ENCODE measurements at places on chromosomes 4 and X.
A peak's percentile ranks its signal among the peaks of the same experiment; 100 is the strongest.

GRCh38 chrX:120087289-120088017 lies 10.0 kb upstream of the RHOXF2B start:
- DNase-seq: no peak

GRCh38 chr4:52823702-52824092 lies 38.4 kb upstream of the RASL11B start:
- DNase-seq: no peak

DNA sequence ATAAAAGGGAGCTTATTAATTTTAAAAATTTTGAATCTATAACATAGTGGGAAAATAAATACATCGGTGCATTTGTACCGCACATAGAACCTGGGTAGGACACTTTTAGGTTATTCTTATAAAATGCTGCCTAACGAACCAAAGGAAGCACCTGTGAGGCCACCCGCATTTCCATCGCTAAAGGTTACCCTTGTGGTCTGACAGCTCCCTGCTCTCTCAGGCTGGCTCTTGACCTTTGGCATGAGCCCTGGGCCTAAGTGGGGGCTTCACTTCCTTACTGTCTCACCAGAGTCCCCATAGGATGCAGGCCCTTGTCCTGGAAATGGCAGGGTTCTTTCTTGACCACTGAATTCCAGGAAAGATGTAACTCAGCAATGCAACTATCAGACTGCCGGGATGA lies 46.0 kb downstream of the HADH start:
- no peak for DNase-seq

DNA sequence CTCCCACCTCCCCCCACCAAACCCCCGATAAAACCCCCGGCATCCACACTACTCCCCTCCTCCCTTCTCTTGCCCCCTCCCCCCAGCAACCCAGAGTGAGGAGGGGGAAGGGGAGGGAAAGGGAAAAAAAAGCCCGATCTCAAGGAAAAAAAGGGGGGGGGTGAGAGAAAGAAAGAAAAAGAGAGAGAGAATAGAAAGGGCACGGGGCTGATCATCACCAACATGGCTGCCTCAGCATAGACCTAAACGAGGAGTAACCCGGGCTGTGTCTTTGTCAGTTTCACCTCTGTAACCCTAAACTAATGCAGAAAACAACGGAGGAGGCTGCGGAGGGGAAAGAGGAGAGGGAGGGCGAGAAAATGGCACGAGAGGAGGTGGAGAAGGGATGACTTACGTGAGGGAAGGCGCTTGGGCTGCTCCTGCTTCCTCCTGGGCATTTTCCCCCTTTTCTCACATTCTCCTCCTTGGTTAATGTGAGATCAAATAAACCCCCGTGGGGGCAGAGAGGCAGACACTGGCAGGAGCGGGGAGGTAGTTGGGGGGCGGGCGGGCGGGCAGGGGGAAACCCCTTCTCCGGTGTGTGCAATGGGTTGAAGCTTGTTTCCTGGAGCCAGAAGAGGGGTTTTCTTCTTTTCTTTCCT lies 532 bp downstream of the ZNF827 start:
- no peak for DNase-seq

- DNase-seq: peak; percentile 21
Measured at GRCh38 chrX:14409341-14409740, 120.0 kb upstream of the GLRA2 start.

DNA sequence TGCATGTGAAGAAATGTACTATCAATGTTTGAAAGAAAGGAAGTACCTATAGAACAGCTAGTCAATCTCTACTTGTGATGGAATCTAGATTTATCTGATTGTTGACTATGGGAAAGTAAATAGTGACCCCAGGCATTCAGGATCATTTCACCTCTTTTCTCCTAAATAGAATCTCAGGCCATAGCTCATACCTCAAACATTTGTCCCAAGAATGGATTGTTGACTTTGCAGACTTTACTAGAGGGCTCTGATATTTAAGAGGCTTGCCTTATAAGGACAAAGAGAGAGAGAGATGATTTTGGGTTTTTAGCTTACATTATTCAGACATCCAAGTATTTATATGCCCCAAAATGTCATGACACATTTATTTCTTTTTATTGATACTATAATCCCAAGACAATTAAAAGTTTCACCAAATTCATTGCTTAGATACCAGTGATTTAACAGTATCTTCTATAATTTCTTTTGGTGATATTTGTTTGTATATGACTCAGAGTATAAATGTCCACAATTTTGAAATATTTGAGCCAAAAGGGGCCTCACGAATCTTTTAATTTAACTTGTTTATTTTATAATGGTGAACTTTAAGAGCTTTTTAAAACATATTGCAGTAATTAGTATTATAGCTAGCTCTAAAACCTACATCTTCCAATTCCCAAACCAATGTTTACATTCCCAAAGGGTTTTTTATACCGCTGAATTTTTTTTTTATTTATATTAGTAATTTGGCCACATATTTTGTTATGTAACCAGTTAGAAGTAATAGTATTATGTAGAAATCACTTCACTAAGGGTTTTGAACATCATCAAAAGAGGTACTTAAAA lies 614.1 kb downstream of the PCDH7 start:
- DNase-seq: peak; percentile 35

GRCh38 chr4:49002931-49003330 lies 16.9 kb downstream of the CWH43 start:
- no peak for DNase-seq

DNA sequence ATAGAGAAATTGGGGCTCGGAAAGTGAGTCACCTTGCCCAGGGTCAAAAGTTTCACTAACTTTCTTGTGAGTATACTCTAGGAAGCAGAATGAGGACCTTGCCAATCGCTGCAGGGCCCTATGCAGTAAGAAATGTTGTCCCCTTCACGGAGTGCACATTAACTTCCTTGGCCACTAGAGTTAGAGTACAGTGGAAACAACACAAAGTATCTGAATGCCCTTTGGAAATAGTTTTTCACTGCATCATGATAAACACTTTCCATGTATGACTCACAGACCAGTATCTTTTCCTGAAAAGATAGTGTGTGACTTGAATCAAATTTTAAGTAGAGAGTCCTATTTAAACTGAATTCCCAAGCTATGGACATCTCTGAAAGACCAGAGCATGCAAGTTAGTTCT lies 45.5 kb upstream of the STK26 start:
- DNase-seq: peak; percentile 17

DNA sequence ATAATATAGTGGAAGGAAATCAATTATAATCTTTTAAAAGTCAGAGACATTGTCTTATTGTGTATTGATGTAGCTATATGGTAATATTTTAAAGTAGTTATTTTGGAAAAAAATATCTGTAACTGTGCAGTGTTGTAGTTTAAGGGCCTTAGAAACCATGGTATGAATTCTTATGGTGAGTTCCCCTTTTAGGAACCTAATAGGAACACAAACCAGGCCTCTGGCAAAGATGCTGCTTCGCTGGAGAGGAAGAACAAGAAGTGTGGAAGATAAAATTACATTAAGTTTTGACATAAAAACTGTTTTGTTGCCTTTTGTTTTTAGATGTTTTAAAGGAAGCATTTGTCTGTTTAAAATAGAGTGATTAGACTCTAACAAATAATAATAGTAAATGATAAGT lies 10.9 kb upstream of the TMPRSS11D start:
- no peak for DNase-seq

DNA sequence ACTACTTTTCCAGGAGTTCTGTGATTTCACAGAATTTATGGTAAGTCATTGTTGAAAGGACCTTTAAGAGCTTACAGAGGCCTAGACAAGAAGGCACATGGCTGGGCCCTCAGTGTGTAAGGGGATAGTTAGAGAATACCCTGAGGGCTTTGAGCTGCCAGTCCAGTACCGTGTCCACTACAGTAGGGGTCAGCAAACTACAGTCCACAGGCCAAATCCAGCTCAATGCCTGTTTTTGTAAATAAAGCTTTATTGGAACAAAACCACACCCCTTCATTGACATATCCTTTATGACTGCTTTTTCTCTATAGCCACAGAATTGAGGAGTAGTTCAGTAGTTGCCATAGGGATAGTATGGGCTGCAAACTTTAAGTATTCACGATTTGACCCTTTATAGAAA lies 176.2 kb downstream of the MID1 start:
- DNase-seq: peak; percentile 17

DNA sequence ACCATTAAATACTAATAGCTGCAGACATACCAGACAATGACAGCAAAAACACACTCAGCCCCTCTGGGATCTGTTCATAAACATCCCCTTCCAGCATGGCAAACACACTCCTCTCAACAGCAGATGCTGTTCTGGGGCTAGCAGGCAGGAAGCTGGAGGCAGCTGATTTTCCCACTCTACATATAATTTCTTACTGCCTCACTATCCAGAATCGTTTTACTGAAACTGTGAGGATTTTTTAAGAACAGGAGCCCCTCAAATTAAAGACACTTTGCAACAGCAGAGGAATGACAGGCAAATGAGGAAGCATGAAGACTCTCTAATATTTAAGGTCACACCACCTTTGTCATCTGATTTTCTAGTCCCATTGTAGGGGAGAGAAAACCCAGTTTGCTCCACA lies 2.2 kb downstream of the MAPK10 start:
- no peak for DNase-seq

- no peak for DNase-seq
Measured at GRCh38 chrX:104697294-104697693, 131.3 kb downstream of the IL1RAPL2 start.

- peak; percentile 49 for DNase-seq
Measured at GRCh38 chr4:74397748-74398426, 32.9 kb downstream of the EREG start.

DNA sequence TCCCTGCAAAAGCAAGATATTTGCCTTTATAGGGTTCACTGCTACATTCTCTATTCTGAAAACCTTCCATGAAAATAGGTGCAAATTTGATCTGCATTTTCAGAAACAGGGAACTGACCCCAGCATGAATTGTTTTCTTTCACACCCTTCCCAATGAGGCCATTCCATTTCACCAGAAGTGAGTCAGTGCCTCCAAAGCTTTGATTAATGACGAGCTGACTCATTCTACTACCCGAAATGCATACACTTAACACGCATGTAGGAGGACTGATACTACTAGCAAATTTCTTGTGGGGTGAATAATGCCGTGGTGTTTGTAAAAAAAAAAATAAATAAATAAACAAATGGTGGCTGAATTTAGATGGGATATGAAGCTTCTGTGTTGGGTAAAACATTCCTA lies 146.9 kb upstream of the FGF13 start:
- peak; percentile 52 for DNase-seq

GRCh38 chr4:54255881-54256280 lies 26.8 kb downstream of the PDGFRA start:
- peak; percentile 89 for DNase-seq

DNA sequence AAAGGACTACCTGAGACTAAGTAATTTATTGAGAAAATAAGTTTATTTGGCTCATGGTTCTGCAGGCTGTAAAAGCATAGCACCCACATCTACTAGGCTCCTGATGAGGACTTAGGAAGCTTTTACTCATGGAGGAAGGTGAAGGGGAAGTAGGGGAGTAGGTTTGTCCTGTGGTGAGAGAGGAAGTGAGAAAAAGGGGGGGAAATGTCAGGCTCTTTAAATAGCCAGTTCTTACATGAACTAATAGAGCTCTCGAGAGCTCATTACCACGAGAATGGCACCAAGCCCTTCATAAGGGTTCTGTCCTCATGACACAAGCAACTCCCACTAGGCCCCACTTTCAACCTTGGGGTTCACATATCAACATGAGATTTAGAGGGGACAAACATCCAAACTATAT lies 125.5 kb upstream of the NRK start:
- DNase-seq: no peak

- peak; percentile 26 for DNase-seq
Measured at GRCh38 chr4:47550899-47551548, 65.9 kb downstream of the ATP10D start.

GRCh38 chrX:24025741-24026403 lies 1.1 kb downstream of the KLHL15 start:
- DNase-seq: peak; percentile 85

DNA sequence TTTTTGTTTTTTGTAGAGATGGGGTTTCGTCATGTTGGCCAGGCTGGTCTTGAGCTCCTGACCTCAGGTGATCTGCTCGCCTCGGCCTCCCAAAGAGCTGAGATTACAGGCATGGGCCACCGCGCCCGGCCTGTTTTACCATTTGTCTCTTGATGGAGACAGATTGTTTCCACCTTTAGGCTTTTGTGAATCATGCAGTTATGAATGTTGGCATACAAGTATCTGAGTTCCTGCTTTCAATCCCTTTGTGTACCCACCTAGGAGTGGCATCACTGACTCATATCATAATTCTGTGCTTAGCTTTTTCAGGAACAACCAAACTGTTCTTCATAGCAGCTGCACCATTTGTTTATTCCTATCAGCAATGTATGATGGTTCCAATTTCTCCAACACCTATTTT lies 20.2 kb upstream of the MGST2 start:
- DNase-seq: no peak

DNA sequence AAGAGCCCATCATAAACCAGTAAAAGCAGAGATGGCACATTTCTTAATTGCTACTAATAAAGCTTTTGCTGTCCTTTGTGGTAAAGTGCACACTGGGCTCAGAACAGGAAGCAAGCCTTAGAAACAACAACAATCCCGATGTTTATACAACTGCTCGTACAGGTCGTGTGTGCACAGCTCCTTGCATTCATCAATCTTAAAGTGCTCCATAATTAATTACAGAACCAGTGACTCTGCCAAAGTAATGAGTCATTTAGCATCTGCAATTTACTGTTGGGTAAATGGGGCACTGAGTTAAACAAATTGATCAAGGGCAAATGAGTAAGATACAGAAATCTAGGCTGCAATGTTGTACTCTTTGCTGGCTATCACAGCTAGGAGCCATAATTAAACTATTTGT lies 61.3 kb upstream of the TXK start:
- peak; percentile 63 for DNase-seq

GRCh38 chr4:19152264-19152663 lies 1099.4 kb upstream of the SLIT2 start:
- DNase-seq: no peak

DNA sequence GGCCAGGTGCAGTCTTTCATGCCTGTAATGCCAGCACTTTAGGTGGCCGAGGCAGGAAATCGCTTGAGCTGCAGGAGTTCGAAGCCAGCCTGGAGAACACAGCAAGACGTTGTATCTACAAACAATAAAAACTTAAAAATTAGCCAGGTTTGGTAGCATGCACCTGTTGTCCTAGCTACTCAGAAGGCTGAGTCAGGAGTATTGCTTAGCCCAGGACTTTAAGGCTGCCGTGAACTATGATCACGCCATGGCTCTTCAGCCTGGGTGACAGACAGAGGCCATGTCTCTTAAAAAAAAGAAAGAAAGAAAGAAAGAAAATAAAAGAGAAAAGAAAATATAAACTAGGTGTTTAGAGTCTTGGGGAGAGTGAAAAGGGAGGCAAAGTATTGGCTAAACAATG lies 96.4 kb upstream of the PDE5A start:
- DNase-seq: no peak

DNA sequence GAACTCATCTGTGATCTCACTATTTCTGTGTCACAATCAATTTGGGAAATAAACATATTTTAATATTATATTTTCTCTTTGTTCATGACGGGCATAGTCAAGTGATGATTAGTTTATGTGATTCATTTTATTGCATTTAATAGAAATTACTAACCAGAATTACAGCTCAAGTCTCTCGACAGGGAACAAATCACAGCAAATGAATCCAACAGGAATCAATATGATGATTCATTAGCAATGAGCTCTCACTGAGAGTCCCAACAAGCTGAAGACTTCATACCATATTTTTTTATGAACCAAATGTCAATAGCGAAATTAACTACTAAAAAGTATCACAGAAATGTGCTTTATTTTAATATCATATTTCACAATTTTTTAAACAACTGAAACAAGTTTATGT lies 649.7 kb downstream of the GRID2 start:
- DNase-seq: no peak
